Adipocyte (in vitro differentiated cells): ENCODE measurements at places on chromosomes 7 and 10.

GRCh38 chr7:163298-163695 is 29.1 kb upstream of the FAM20C start:
- DNase-seq: no peak

DNA sequence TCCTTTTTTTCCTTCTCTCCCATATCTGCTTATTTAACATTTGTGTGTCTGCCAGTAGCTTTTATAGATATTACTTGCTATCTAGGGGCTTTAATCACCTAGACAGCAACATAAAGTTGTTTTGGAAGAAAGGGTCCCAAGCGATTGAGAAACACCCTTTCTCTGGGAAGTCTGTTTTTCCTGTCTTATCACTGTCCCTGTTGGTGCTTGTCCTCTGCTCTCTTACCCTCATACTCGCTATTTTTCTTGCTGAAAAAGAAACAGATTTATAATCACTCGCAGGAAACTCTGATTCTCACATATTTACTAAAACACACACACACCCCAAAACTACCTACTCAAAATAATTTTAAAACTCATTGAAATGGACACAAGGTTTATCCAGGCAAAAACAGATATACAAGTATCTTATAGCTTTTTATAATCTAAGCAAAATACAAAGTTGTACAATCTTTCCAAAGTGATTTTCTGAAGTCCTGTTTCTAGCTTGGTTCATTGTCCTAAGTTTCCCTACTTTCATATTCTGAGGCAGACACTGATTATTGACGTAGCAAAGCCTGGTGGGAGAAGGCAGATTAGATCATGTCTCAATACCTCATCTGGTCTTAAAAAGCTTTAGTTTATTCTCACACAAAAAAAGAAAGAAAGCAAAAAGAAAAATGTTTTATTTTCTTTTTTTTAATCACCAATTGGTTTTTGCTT is 157.3 kb downstream of the CACNA2D1 start:
- DNase-seq: no peak

DNA sequence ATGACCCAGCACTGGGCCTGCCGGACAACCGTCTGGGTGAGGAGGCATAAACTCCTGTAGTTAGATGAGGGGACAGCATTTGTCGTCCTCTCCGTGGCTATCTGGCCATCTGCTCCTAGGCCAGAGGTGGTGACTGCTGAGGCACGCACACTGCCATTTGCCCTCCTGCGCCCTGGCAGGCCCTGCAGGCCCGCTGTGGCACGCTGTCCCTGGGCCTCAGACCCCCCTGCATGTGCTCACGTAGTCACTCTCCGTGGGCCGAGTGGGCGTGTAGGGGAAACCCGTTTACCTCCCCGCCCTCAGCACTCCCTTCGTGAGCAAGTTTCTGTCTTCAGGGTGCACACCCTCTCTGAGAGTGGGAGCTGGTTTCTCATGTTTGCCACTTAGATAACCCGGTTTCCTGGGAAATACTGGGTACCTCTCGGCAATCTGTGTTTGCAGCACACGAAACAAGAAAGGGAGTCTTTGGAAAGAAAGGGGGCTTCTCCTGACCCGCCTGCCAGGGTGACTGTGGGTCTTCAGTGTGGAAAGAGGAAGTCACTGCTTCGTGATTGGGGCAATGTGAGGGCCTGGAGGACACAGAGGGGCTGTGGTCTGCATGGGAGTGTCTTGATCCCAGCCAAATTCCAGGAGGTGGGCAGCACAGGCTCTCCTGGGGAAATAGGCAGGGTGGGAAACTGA is 10.8 kb downstream of the ADAMTS14 start:
- no peak for DNase-seq

GRCh38 chr10:102546606-102547320 is 43.0 kb downstream of the SUFU start:
- DNase-seq: peak; percentile 85

DNA sequence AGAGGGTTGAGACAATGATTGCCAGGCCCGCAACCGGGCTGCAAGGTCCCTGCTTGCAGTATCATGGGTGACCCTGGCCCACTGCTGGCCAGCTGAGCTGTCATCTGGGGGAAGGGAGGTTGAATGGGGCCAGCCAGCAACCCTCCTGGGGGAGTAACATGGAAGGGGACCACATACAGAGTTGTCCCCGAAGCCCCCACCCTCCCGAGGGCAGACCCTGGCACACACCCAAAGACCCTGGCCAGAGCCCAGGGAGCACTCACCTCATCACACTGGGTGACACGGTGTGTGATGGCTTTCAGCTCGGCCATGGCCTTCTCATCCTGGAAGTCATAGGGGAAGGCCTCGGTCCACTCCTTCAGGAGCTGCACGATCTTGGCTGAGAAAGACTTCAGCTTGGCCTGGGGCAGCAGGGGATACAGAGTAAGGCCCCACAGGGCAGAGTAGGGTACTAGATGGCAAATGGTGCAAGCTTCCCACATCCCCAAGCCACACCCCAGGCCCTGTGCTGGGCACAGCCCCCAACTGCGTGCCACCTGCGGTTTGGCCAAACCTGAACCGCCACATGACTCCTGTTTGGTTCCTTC is 63.4 kb downstream of the CSGALNACT2 start:
- DNase-seq: no peak

- no peak for DNase-seq
Observed at GRCh38 chr7:2997014-2997413, 46.7 kb downstream of the CARD11 start.

DNA sequence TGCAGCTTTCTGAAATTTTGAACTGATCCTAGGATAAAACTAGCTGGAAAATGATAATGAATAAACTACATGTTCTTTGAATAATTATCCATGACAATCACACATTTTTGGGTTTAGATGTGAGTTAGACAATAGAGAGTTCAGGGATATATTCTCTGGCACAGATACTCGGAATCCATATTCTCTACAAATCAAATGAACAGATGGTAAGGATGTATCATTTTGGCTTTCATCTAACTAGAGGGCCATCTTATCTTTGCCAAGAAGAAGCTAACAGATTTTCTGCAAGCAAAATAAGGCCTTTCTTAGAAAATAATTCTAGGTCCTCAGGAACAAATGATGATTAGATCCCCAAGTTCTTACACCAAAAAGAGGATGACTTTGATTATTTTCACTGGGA is 355.9 kb upstream of the C7orf33 start:
- DNase-seq: no peak

DNA sequence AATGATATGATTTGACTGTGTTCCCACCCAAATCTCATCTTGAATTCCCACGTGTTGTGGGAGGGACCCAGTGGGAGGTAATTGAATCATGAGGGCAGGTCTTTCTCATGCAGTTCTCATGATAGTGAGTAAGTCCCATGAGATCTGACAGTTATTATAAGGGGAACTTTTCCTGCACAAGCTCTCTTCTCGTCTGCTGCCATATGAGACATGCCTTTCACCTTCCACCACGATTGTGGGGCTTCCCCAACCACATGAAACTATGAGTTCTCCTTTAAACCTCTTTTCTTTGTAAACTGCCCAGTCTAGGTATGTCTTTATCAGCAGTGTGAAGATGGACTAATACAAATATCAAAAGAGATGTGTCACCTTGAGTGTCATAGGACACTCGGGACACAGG is 502.7 kb upstream of the PODXL start:
- DNase-seq: no peak

DNA sequence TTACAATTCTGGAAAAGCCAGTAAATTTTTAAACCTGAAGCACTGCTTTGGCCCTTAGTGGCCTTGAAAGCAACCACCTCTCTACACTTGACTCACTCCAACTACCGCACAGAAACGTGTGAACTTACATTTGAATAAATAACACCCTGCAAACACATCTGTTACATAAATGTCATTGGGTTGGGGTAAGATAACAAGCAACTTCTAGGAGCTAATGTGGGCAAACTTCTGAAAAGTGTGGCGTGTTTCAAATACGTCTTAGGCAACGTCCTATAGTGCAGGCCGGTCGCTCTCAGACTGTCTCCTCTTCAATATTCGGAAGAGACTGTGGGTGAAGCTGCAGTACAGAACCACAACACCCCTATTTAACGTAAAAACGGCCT is 474 bp downstream of the ORC5 start:
- peak; percentile 60 for DNase-seq

DNA sequence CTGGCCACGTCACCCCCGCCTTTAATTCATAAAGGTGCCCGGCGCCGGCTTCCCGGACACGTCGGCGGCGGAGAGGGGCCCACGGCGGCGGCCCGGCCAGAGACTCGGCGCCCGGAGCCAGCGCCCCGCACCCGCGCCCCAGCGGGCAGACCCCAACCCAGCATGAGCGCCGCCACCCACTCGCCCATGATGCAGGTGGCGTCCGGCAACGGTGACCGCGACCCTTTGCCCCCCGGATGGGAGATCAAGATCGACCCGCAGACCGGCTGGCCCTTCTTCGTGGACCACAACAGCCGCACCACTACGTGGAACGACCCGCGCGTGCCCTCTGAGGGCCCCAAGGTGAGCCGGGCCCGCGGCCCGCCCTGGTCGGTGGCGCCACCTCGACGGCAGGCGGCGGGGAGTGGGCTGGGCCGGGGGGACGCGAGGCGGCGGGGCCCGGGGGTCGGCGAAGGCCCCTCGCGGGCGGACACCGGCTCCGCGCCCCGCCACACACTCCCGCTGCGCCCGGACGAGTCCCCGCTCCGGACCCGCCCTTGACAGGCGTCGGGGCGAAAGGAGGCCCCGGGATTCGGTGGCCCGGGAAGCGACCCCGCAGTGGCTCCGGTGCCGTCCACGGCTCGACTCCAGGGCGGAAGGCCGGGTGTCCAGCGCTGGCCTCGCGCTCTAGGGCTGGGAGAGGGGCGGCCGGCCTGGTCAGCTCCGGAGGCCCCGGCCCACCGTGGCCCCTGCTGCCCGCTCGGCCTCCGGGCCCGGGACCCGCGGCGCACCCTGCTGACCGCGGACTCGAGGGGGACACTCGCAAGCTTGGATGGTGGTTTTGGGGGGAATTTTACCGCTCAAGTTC is 557 bp downstream of the BAG3 start:
- peak; percentile 58 for DNase-seq

GRCh38 chr10:131838966-131839742 is 61.7 kb upstream of the PPP2R2D start:
- DNase-seq: no peak

DNA sequence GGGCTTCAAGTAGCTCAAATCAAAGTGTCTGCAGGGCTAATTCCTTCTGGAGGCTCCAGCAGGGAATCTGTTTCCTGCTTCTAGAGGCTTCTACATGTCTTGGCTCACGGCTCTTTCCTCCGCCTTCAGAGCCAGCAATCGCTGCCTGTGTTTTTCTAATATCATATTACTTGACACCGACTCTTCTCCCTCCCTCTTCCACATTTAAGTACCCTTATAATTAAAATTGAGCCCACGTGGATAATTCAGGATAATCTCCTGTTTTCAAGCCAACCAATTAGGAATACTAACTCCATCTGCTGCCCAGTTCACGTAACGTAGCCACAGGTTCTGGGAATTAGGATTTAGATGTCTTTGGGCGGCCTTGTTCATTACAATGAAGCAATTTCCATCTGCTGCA is 372.2 kb downstream of the DPP6 start:
- no peak for DNase-seq

DNA sequence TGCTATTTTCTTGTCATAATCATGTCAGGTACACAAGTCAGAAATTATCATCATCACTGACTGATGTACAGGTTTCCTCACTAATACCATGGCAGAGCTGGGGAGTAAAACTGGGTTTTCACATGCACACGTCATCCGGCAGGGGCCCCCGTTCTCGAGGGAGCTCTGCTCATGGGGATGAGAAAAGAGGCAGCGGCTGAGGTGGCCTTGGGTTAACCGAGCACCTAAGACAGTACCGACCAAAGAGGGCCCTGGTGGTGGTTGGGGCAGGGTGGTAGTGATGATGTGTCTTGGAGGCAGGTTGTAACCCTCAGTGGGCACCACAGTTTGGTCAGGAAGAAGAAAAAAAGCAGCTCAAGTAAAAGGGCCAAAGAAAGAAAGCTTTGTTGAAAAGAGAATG is 12.1 kb upstream of the TRPV6 start:
- DNase-seq: no peak

GRCh38 chr7:138907201-138907847 is 73.9 kb downstream of the KIAA1549 start:
- no peak for DNase-seq

DNA sequence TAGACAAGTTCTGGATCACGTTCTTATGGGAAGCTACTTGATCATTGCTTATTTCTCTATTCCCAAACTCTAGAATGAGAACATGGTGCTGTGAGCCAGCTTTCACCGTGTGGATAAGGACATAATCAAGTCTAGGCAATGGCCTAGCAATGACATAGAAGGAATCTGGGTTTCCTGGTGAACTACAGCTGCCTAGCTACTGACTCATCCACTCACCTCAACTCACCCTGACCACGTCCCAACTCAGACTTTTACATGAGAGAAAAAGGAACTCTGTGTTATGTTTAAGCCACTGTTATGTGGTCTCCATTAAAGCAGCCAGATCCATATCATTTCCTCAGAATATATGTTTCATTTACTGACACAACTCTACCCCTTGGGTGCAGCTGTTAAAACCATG is 18.8 kb upstream of the MET start:
- DNase-seq: peak; percentile 44

- no peak for DNase-seq
Observed at GRCh38 chr7:131098527-131098926, 229.1 kb upstream of the MKLN1 start.

DNA sequence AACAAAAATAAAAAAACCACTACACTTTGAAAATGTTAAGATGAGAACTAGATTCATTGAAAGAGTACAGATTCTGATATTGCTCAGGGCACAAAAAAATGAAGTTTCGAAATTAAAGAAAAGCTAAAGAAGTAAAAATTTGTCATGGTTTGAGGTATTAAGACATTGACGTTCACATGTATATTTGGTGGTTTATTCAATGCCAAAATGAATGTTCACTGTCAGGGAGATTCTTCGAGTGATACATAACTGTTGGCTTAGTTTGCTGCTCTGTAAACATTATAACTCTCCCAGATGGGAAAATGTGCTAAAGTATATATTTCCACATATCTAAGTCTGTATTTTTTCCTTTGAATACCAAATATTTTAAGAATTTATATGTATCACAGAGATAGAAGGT is 345.0 kb downstream of the SEMA3D start:
- DNase-seq: peak; percentile 84

- no peak for DNase-seq
Observed at GRCh38 chr10:113663908-113664307, at the start of gene NRAP. Gene NRAP (minus strand): TSS chr10:113664041. CDS start chr10:113663882, 159 bp downstream.

GRCh38 chr10:19931894-19932590 is 115.8 kb downstream of the PLXDC2 start:
- DNase-seq: no peak

DNA sequence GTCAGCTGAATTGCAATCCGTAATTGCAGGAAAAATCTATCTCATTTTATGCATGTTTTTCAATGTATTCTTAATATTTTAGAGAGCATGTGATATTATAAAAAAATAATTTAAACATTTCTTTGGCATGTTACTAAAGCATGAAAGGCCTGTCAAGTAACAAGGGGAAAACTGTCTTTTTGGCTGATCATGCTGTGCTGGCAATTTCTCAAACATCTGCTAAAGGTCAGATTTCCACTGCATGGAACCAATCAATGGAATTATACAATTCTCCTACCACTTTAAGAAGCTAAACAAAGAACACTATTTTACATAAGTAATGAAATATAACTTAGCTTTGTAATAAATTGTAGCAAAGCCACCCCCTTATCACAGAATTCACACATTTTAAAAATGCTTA is 49.4 kb downstream of the JMJD1C start:
- DNase-seq: peak; percentile 68
